ENCODE measurements at places on chromosomes 3 and 15.

DNA sequence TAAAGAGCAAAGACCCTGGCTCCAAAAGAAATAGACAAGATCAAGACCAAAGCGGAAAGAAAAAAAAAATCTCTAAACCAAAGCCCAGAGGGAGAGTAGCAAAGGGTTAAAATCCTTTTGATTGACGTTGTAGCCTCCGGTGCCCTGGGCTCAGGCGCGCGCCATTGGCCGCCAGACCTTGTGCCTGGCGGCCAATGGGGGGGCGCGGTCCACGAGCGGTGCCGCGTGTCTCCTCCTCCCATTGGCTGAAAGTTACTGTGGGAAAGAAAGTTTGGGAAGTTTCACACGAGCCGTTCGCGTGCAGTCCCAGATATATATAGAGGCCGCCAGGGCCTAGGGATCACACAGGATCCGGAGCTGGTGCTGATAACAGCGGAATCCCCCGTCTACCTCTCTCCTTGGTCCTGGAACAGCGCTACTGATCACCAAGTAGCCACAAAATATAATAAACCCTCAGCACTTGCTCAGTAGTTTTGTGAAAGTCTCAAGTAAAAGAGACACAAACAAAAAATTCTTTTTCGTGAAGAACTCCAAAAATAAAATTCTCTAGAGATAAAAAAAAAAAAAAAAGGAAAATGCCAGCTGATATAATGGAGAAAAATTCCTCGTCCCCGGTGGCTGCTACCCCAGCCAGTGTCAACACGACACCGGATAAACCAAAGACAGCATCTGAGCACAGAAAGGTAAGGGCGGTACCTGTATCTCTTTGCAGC lies at the start of gene HES1:
TSS of gene HES1 (plus strand) at position 343 of the 713 bp plus-strand sequence. CDS start at position 576, 233 bp downstream.
- DNase-seq = peak; percentile 96

GRCh38 chr15:52466134-52466701 lies 62.5 kb downstream of the MYO5A start:
- no peak for DNase-seq

- DNase-seq = no peak
Observed at GRCh38 chr3:42591811-42592210, 1.2 kb downstream of the SS18L2 start.

DNA sequence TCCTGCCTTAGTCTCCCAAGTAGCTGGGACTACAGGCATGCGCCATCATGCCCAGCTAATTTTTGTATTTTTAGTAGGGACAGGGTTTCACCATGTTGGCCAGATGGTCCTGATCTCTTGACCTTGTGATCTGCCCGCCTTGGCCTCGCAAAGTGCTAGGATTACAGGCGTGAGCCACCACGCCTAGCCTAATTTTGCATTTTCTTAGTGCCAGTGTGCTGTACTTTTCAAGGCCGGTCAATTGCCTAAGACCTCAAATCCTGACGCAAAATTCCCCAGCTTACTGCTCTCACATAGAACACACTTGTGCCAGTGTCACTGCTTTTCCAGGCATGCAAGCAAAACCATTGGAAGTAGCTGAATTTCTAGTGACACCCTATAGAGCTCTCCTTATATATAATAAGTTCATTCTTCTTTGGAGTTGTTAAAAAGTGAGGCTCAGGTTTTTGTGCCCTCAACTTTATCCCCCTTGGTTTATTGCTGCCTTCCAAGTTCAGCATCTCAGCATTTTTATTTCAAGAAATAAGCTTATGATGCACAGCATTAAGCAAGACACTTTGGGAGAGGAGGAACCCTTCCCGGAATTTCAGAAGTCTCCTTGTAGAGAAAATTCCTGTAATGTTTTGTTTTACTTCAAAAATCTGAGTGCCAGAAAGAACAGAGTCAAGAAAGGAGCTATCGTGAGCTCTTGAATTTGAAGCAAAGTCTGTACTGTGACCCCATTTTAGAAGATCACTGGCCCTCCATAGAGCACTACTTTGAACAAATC lies 93.2 kb downstream of the FILIP1L start:
- no peak for DNase-seq

DNA sequence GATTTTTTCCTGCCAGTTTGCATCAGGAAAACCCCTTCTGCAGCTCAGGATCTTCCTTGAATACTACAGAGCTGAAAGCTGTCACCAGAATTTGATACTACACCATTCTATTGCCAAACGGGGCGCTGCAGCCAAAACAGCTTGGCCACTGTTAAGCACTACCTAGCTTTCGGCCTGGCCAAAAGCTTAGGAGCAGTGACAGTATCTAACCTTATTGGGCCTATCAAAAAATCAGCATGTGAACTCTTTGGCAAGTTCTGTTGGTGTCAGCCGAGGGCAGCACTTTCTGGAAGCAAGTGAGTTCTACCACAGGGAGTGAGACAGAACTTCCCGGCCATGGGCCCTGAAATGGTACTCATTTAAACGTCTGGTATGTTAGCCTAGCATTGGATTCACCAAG lies 16.1 kb upstream of the GYG1 start:
- DNase-seq = no peak

GRCh38 chr3:170513642-170514041 lies 72.2 kb downstream of the SLC7A14 start:
- no peak for DNase-seq

DNA sequence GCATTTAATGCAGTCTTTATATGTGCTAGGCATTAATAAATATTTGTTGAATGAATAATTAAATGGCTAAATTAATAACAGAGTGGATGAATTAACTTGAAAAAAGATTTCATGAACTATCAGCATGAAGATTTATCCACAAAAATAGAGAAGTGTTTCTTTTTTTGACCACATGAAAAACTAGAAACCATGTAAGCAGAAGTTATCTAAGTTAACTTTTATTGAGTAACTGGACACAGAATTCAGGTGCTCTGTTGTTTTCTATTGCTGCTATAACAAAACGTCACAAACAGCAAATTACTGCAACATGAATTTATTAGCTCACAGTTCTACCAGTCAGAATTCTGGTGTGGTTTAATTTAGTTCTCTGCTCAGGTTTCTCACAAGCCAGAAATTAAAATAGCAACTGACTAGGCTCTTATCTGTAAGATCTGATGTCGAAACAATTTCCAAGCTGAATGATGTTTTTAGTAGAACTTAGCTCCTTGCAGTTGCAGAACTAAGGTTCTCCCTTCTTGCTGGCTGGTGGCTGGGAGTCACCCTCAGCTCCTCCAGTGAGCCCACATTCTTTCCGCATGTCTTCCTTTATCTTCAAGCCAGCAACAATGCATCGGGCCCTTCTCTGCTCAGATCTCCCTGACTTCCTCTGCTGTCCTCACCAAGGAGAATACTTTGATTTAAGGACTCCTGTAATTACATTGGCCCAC lies 810.2 kb upstream of the ALCAM start:
- no peak for DNase-seq

DNA sequence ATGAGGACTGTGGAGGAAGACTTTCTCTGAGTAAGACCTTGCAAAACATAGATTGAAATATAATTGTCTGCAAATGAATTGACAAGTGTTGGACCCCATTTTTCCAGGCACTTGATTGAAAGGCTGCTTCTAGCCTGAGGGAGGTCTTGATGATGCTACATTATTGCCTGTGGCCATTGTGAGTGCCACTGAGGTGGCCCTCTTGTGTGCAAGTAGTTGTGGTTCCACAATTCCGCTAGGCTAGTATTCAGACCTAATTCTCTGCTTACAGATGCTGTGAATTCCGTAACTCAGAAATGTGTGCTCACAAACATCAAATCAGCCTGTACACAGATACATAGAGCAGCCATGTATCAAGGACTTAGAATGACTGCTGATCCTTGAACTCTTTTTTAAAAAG lies 34.7 kb downstream of the FNDC3B start:
- DNase-seq = no peak

- DNase-seq = no peak
Observed at GRCh38 chr3:45786801-45787495, 9.4 kb downstream of the SLC6A20 start.

DNA sequence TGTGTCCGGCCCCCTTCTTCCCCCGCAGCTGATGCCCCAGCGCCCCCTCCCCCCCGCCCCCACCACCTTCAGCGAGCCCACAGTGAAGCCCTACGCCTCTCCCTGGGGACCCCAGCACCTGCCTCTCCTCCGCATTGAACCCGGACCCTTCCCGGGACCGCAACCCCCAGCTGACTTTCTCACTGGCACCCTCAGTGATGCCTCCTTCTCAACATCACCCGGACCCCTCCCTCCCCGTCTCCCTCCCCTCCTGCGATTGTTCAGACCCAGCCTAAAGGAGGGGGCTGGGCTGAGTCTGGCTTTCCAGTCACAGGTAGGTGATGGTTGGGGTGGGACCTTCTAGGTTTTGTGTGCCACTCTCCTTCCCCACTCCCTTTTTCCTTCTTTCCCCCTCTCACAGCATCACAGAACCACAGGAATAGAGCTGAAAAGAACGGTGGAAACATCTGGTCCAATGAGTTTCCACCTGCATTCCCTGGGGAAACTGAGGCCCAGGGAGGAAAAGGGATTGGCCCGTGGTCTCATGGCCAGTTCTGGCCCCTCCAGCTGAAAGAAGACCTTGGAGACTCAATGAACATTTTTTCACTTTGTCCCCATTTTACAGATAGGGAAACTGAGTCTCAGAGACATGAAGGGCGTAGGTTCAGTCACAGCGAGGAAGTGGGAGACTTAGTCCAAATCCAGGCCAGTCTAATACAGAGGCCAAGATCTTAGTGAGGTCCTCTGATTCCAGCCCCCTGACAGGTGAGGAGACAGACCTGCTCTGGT lies 828 bp downstream of the CAND2 start:
- no peak for DNase-seq

GRCh38 chr3:71497971-71498444 lies 85.5 kb downstream of the FOXP1 start:
- no peak for DNase-seq

DNA sequence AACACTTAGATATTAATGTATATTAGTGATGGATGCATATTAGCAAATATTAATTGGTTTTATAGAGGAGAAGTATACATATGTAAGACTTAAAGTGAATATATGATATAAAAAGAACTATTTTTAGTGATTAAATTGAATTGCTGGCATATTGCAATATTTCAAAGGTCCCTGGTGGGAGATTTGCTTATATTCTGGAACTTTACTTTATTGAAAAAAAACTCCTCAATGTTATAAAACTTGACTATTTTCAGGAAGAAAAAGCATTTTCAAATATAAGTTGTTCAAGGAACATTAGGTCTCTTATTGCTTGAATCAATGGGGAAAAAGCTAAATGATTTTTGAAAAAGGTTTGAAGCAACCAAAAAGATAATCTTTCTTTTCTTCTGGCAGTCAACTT lies 21.4 kb upstream of the OTOL1 start:
- DNase-seq = no peak

DNA sequence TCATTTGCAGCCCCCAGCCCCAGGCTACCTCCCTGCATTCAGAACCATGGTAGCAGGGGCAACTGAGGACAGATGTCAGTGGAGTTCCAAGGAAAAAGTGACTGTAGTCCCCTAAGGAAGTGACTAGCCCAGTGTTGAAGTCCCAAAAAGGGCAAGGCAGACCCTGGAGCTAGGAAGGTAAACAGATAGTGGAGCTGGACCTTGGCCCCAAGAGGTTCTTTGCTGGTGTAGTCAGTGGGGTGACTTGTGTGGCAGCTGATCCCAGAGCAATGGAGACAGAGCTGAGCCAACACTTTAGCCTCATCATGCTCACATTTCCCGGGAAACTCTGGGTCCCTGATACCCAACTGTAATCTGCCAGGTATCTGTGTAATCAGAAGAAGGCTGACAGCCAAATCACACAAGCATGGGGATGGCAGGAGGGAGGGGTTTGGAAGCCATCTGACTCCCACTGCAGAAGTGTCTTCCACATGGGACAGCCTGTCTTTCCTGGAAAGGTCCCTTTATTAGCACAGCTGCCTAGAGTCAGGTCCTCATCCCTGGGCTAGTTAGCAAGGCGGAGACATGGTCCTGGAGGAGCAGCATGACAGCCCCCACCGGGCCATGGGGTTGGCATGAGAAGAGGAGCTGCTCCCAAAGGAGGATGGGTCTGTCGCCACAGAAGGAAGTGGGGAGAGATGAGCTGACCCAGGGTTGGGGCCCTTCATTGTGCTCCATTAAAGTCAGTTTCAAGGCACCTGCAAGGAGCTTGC lies 39.8 kb downstream of the PXYLP1 start:
- DNase-seq = no peak

GRCh38 chr3:17021614-17022013 lies 136.9 kb downstream of the PLCL2 start:
- DNase-seq = no peak

DNA sequence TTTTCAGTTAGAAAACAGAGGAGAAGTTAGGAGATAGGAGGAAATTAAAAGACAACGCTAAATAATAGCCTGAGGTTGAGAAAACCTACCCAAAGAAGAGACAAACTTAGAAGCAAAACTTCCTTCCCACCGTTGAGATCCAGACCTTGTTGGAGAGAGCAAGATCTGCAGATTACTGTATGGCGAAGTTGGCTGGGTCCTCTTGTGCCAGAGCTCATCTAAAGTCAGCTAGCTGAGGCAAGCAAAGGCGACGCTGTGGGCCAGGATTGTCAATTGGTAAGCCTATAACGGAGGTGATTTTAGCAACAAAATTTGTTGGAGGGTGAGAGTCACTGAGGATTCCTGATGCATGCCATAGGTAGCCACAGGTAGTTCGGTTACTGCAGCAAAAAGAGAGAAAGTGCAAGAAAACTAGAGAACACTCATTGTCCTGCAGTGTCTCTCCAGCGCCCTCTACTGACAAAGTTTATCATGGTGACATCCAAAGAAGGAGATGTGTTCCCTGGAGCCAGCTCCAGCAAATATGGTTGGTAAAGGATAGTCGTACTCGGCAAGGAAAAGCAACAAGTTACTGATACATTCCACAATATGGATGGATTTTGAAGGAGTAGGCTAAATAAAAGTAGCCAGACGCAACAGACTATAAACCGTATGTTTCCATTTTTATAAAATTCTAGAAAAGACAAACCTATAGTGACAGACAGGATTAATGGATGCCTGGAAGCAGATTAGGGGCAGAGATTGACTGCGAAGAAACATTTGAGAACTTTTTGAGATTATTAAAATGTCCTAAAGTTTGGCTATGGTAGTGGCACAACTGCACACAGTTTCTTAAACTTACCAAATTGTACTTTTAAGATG lies 9.8 kb upstream of the OR5K4 start:
- DNase-seq = no peak

DNA sequence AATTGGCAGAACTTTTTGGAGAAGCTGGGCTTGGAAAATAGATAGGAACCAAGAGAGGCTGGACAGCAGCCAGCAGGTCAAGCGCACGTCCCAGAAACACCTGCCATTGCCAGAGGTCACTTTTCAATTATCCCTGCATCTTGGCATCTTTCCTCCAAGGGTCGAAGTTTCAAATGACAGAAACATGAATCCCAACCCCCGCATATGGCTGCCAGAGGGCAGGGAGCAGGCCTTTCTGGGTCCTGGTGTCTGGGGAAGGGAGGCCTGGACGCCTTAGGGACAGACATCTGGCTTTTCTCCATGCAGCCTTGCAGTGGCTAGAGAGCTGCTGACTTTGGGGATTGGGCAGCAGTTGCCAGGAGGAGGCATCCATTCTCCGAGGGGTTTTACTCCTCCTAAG lies 164.5 kb upstream of the TPM1 start:
- no peak for DNase-seq

DNA sequence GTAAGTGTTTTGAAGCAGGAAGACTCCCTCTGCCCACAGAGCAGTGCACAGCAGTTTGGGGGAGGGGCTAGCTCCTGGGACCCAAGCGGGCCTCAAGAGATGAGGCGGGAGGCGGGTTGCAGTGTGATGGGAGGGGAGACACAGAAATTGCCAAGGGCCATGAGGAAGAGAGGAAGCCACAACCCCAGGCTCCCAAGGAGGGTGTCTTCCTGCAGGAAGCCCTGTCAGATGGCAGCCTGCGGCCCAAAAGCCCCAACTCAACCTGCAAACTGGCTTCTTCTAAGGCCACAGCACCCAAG lies 7.3 kb upstream of the ISLR2 start:
- no peak for DNase-seq
